ENCODE measurements at places on chromosomes 4 and X.

GRCh38 chrX:116239944-116240840 is 69.6 kb downstream of the AGTR2 start:
- no peak for DNase-seq

GRCh38 chr4:5992171-5992827 is 25.9 kb downstream of the C4orf50 start:
- DNase-seq, result no peak

DNA sequence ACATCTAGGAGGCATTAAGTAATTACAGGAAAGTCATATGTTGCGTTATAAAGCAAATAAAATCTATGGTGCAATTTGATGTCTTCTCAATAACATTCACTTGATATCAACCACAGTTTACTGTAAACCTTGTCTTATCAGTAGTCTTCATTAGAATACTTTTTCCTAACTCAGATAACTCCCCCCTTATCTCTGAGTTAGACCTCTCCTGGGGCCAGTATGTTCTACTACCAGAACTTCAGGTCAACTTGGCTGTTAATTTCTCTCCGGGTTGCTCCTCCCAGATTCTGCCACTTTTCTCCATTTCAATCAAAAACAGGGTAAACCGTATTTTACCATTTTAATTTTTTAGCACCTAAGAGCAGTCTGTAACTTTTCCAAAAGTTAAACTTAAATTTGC is 50.0 kb downstream of the KDR start:
- DNase-seq, result no peak

DNA sequence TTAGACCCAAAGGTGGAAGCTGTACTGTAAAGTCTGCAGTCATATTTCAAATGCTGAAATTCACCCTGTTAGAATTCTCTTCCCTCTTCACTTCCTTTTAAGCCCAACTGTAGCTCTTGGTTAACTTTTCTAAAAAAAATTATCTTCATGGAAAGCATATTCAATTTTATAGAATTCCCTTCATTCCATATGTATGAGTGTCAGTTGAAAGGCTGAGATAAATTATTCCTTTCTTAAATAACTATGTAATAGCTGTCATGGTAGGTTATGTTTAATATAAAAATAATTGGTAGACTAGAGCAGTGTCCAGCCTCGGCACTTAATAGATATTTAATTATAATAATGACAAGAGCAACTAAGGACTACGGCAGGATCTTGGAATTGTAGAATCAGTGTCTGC is 16.8 kb upstream of the ARSH start:
- no peak for DNase-seq

DNA sequence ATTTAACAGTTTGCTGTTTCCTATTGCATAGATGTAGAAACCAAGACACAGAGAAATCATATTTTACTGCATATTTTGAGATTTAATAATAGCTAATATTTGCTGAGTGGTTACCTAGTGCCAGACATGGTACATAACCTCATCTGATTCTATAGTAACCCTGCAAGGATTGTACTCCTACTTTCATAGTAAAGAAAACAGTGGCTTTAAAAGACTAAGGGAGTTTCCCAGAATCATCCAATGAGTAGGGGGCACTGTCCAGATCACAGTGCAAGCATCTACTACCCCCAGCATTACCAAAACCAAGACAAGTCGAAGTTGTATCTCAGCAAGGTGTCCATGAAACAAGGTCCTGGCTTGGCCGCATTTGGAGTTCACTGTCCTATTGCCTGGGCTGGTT is 224.5 kb upstream of the TENM3 start:
- no peak for DNase-seq
